ENCODE measurements at places on chromosomes 12 and 14.

- peak; percentile 22 for DNase-seq
Measured at GRCh38 chr14:80681651-80682050, 259.9 kb downstream of the CEP128 start.

DNA sequence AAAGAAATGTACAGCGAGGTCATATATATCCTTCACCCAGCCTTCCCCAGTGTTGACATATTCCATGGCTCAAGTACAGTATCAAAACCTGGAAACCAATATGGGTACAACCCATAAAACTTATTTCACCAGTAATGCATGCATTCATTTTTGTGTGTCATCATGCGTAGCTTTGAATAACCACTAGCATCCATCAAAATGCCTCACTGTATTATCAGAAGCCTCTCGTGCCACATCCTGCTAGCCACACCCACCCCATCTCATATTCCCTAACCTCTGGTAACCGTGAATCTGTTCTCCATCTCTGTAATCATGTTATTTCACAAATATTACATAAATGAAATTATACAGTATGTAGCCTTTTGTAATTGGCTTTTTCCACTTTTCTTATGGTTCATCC lies 314.3 kb downstream of the RAD51B start:
- no peak for DNase-seq

DNA sequence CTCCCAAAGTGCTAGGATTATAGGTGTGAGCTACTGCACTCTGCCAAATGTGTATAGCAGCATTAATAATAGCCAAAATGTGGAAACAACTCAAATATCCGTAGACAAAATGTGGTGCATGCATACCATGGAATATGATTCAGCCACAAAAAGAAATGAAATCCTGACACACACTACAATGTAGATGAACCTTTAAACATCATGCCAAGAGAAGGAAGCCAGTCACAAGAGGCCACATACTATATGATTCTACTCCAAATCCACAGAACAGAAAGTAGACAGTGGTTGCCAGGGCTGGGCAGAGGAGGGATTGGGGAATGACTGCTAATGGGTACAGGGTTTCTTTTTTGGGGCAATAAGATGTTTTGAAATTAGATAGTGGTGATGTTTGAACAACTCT lies 7.7 kb upstream of the TMED2 start:
- no peak for DNase-seq

DNA sequence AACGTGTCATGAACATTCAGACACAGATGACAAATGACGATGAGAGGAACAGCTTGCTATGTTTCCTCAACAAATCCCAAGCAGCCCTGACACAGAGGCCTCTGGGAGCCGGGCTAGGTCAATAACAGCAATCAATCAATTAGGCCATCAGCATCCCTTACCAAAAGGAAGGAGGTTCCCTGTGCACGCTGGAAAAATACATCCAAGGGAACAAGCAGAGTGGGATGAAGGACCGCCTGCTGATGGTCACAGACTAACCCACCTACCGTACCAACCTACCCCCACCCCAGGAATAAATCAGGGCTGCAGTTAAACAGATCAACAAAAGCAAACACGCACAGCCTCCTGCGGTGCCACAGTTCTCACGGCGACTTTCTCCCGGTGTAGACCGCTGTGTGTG lies 265.1 kb upstream of the SFSWAP start:
- no peak for DNase-seq

- DNase-seq = no peak
Measured at GRCh38 chr12:123027726-123028445, 47.4 kb downstream of the ARL6IP4 start.

- DNase-seq = no peak
Measured at GRCh38 chr12:124663206-124663605, 95.8 kb upstream of the NCOR2 start.

DNA sequence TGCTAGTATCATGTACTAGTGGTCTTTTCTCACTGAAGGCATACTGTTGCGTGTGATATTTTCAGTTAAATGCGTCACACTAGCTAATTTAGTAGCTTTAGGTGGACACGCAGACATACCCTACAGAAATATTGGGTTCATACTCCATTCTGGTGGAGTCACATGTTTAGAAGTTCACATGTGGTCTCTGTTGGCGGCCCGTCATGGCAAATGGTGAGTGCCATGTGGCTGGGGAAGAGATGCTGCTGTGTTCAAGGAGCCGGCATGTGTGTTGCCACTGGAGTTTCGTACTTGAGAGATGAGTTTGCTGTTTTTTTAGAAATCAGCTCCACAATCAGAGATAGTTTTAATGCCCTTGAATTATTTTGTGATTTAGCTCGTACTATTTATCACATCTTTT lies 454.6 kb downstream of the PCNX1 start:
- no peak for DNase-seq

- DNase-seq = no peak
Measured at GRCh38 chr12:57627501-57628279, 5.3 kb downstream of the B4GALNT1 start.

DNA sequence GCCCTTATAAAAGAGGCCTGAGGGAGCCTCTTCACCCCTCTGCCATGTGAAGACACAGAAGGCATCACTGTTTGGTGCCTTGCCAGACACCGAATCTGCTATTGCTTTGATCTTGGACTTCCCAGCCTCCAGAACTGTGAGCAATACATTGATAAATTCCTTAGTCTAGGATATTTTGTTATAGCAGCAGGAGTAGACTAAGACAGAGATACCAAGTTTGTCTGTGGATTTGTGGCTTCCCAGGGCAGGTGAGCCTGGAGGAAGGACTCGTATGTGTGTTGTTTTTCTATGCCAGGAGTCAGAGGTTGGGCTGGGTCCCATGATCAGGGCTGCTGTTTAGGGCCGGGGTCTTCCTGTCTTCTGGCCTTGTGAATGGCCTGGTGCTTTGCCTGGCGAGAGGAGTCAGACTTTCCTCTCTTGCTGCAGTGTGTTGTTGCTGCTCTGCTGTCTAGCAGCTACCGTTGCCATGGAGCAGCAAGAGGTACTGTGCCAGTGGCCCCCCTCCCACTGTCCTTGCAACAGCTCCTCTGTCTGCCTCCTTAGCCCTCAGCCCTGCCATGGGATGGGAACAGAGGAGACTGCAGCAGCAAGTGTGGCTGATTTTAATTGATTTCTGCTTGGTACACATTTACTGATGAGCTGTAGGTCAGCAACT lies 111.2 kb downstream of the CHST11 start:
- no peak for DNase-seq

DNA sequence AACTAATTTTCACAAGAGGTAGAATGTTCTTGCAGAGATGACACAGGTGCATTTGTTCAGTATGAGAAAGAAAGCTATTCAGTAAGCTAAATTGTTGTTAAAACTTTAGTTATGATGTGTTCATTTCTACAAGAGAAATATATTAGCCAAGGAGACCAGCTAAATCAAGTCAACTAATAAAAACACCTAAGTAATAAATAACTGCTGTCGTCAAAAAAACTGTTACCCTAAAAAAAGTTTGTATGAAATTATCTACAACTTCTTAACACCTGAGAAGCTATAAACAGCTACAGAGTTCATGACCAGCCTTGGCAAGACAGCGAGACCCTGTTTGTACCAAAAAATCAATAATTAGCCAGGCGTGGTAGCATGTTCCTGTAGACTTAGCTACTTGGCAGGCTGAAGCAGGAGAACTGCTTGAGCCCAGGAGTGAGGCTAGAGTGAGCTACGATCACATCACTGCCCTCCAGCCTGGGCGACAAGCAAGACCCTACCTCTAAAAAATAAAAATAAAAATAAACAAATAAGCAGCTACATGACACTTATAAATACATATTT lies 67.6 kb upstream of the AP4S1 start:
- no peak for DNase-seq

- peak; percentile 52 for DNase-seq
Measured at GRCh38 chr12:54036620-54037359, 3.9 kb downstream of the HOXC5 start.

DNA sequence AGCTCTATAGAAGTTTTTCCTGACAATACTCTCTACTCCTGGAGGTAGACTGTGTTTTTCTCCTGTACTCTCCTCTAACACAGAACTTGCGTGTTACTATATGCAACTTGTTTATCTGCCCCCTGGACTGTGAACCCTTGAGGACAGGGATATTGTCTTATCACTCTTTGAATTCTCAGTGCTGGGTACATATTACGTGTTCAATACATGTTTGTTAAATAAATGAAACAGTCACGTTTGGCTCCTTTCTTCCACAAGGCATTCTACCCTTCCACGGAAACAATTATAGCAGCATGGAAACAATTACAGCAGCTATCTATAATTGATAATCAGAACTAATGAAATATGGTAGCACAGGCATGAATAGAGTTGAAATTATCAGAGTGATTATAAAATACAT lies 50.7 kb downstream of the CRADD start:
- DNase-seq = no peak

- DNase-seq = no peak
Measured at GRCh38 chr12:61781021-61781581, 479.1 kb upstream of the USP15 start.

DNA sequence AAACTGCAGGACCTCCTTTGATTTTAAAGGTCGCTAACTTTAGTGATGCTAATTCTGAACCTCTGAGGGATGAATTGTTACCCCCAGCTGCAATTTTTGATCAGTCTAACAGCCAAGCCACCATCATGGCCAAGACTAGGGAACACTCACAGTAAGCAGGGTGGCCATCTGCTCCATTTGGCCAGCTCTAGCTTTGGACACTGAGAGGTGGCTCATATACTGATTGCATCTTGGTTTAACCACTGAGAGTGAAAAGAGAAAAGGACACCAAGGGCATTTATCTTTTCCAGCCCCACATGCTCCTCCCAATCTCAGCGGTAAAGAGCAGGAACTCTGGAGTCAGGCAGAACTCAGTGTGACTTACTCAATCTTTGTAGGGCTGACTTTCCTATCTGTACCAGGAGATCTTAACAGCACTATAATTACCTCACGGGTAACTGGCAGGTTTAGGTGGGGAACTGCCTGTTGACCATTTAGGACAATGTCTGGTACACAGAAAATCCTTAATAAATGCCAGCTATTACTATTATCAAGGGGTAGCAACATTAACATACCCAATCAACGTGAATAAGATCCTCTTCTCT lies 6.2 kb downstream of the LPCAT3 start:
- DNase-seq = no peak

- peak; percentile 47 for DNase-seq
Measured at GRCh38 chr12:49763006-49763591, 21.7 kb downstream of the TMBIM6 start.

GRCh38 chr12:67871231-67871630 lies 118.0 kb upstream of the IFNG-AS1 start:
- no peak for DNase-seq

- no peak for DNase-seq
Measured at GRCh38 chr14:101200008-101200649, 296.6 kb upstream of the RTL1 start.

- no peak for DNase-seq
Measured at GRCh38 chr14:74548881-74549280, 55.3 kb downstream of the ISCA2 start.

GRCh38 chr14:75426332-75427125 lies 1.3 kb upstream of the JDP2 start:
- DNase-seq = no peak

DNA sequence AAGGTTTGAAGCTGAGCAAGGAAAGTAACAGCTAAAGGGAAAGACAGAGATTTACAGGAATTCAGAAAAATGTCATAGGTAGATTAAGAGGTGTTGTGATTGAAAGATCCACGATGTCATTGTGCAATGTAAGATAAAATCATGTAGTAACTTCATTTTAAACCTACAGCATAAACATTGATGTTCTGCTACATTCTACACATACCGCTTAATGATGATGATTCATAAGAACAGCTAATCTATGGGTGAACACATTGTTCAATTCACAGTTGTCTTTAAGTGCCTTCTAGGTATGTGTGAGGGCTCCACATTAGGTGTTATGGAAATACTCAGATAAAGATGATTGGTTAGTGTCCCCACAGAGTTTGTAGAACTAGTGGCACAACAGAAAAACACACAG lies 170.9 kb downstream of the GRIP1 start:
- DNase-seq = no peak

DNA sequence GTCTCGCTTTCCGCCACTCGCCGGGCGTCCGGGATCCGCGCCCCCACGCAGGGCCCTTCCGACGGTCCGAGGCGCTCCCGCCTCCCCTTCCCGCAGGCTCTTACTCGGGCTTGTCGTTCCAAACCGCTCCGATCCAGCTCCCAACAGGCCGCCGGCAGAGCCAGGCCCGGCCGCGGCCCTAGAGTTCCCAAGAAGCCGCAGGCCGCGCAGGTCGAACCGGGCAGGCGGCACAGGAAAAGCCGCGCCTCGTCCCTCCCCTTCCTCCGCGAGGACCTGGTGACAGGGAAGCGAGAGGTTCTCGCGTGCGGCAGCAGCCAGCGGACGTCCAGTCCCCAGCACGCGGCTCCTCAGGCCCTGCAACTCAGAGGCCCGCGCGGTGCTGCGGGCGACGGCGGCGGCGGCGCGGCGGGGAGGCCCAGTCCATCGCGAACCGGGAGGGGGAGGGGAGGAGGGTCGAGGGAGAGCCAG lies 272 bp downstream of the HECTD1 start:
- DNase-seq = no peak

DNA sequence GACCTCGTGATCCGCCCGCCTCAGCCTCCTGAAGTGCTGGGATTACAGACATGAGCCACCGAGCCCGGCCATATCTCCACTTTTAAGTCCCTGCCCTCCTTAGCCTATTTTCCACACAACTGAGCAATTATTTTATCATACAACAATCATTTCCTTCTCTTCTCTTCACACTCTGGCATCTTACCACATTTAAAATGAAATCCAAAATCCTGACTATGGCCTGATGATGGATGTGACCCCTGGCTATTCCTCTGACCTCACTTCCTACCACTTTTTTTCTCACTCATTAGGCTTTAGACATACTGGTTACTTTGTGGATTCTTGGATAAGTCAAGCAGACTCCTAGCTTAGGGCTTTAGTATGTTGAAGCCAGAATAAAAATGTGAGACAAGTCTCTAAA lies 21.9 kb upstream of the EID3 start:
- DNase-seq = peak; percentile 63

- peak; percentile 67 for DNase-seq
Measured at GRCh38 chr12:57008178-57008577, 1.8 kb upstream of the ZBTB39 start.

GRCh38 chr14:22489957-22490950 lies 98.8 kb downstream of the DAD1 start:
- no peak for DNase-seq

- no peak for DNase-seq
Measured at GRCh38 chr14:95713596-95714371, at the start of gene TCL1A. TSS of gene TCL1A (minus strand) at chr14:95714125. CDS start at chr14:95714066, 59 bp downstream.

DNA sequence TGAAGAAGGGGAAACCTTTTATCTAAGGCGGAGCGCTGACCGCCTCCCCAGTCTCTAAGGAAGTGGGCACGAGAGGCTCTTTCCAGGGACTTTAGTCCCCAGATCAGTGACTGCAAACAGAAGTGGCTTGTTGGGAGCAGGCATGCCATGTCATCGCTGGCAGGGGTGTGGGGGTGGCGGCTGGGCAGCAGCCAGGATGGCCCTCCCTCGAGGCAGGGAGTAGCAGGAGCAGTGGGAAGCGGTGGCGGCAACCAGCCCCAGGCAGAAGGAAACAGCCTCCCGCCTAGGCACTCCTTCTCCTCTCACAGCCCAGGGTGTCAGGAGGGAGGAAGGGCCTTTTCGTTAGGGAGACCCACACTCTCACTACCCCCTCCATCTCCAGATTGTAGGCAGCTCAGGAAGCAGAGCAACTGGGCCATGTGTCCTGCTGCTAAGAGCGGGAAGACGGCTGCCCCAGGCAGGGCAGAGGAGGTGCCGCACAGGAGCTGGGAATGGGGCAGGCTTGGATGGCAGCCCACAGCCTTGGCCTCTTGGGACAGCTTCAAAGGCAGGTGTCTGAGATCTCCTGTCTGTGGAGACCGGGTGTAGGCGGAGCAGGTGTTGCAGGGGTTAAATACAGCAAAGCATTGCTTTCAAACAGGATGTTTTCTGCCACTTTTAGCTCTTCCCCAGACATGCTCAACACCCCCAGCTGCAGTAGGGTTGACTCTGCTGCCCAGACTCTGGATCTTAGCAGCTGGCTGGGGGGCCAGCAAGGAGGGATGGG lies 21.8 kb downstream of the VDR start:
- peak; percentile 18 for DNase-seq
